ENCODE measurements at places on chromosomes 3 and 15.

GRCh38 chr3:88334187-88334868 is 184.6 kb downstream of the C3orf38 start:
- no peak for DNase-seq

DNA sequence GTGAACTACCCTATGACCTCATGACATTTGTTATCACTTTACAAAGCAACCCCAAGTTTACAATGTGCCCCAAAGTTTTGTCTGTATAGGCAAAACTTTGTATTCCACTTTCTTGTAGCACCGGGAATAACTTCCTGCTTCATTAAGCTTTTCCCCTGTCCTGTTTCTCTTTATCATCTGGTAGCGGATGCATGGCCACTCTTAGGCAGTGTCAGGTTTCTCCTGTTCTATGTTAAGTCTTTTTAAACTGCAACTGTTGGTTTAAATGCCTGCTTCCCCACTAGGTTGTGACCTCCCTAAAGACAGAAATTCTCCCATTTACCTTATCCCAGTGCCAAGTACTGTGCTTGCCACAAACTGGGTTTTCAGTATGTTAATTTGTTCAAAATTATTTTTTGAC is 433.6 kb upstream of the DPH6 start:
- no peak for DNase-seq

GRCh38 chr3:52518723-52519444 is 14.8 kb downstream of the NT5DC2 start:
- no peak for DNase-seq

DNA sequence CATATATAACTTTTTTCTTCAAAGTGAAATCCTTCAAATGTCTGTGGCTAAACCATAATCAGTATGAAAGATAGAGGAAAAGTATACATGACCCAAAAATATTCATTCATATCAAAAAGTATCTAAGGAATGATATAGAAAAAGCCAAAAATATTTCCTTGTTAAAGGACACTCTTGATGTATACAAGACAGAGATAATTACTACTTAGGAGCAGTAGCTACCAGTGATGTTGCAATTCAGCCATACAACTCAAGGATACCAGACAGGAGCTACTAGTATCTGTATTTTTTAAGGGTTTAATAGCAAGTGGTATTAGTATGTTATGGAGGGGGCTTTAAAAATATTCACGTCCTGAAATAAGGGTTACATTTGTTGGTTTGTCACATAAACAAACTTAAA is 37.0 kb downstream of the FBXL22 start:
- no peak for DNase-seq

DNA sequence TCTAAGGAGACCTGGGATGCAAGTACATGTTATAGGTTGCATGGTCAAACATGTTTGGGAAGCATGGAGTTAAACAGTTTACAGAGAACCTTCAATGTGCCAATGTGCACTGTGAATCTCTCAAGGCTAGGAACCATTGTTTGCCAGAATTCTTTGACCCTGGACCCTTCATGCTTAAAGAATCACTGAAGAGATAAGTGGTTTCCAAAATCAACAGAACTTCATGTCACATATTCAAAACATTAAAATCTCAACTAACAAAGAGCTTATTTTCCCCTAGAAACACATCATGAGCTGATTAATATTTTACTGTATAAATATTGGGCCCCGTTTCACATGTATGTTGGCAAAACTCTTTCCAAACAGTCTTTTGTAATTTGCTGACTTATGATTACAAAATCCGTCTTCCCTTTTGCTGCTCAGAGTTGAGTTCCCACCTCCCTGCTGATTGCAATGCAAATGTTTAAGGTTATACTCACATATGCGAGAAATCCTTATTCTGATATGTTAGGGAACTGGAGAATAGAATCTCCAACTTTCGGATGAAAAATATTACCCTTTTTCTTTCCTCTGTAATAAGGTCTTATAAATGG is 380.2 kb downstream of the DIPK2A start:
- DNase-seq: no peak

- no peak for DNase-seq
Measured at GRCh38 chr3:186223476-186223875, 114.6 kb upstream of the ETV5 start.

DNA sequence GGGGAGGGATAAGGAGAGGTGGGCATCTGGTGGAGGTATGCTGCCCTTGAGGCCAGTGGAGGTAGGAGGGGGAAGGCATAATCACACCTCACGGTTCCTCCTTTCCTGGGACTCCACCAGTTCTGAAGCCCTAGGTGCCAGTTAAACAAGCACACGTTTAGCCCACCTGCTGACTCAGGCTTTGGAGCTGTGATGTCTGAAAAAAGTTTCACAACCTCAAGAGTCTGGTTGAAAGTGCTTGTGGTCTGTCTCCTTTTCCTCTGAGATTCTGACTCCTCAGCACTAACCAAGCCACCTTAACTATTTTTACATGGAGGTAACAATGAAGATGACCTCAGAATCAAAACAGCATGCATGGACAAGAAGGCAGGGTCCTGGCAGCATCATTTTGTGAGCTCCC is 23.0 kb downstream of the HPS3 start:
- DNase-seq: no peak

DNA sequence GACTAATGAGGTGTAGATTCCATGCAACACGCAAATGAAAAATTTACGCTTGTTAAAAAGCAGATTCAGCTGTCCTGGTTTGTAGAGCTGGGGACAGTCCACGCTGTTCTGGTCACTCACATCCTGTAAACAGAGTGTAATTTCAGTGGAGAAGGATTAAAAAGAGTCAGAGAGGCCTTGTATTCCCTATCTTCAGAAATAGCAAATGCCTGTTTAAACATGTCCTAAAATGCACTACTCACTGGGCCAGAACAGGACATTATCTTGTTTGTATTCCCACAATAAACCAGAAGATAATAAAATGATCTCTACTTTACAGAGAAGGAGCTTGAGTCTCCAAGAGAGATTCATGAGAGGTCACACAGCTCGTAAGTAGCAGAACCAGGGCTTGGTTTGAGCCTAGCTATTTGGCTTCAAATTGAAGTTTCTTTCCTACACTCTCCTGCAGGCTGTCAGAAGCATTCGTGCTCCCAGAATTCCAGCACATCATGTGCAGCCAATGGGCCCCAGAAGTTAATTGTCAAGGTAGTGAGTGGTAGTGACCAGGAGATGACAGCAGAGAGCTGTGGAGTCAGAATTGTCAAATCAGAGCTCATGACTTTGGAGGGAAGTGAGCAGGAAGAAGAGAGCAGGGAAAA is 242.5 kb downstream of the ATP8B4 start:
- no peak for DNase-seq

DNA sequence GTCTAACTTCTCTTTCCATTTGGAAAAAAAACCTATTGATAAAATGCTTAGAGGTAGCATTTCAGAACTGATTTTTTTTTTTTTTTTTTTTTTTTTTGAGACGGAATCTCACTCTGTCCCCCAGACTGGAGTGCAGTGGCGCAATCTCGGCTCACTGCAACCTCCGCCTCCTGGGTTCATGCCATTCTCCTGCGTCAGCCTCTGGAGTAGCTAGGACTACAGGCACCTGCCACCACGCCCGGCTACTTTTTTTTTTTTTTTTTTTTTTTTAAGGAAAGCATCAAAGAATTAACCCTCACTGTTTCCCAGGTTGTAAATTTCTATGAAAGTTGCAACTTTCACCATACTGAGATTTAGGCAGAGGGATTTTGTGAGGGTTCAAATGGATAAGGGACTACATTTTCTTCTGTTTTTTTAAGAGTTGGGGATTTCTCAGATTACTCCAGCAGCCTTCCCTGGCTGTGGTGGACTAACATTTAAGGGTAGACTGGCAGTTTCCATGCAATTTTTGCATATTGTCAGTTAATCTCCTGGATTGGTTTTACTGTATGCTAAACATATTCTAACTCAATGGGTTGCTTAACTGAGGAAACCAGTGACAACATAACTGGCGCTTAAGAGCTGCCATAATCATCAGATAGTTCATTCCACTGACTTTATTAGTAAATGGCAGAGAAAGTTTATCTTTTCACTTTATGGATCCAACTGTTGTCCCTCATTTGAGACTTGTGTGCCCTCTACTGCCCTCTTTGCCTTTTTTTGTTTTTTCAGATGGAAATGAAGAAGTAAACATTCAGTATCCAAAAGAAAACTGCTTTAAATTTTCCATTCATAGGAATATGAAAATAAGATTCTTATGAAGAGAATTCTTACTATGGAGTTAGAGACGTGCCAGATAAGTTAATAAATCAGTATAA is 93.7 kb downstream of the NPTN start:
- no peak for DNase-seq

- no peak for DNase-seq
Measured at GRCh38 chr3:131192701-131193100, 166.0 kb downstream of the NEK11 start.

DNA sequence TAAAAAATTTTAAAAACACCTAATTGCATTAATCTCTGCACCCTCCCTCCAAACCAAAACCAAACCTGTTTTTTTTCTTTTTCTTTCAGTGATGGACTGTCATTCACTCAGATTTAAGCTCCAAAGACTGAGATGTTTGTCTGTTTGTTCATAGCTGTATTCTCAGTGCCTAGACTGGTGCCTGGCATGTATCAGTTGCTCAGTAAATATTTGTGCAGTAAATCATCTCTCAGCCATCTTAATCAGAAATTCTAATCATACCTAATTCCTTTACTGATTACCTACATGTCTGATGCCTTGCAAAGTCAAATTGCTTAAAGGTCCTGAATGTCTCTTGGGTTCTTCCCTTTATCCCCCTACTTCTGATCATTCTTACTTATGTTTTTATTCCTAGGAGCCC is 138.8 kb downstream of the ZNF609 start:
- DNase-seq: no peak

DNA sequence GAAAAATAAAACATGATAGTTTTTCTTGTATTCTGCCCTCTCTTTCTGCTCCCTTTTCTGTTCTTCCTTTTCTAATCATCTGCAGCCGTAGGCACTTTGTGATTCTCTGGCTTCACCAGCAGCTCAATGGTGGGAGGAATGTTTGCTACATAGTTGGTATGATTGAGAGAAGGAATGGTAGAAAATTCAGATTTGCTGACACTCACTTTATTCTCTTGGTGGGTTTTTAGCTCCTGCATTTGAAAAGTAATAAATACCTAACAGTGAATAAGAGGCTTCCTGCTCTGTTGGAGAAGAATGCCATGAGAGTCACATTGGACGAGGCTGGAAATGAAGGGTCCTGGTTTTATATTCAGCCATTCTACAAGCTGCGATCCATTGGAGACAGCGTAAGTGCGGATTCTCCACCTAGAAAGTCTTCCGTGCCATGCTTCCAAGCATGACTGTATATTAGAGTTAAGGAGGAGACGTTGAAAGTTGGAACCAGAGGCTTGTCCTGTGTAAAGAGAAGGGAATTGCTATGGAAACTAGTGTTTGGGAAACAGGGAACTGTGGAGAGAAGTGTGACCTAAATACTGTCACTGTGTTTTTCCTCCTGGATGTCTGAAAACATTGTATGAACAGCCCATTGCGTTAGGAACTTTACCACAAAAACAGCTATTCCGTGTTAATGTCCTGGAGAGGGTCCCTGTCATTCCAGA is 148.9 kb downstream of the ITPR1 start:
- no peak for DNase-seq

DNA sequence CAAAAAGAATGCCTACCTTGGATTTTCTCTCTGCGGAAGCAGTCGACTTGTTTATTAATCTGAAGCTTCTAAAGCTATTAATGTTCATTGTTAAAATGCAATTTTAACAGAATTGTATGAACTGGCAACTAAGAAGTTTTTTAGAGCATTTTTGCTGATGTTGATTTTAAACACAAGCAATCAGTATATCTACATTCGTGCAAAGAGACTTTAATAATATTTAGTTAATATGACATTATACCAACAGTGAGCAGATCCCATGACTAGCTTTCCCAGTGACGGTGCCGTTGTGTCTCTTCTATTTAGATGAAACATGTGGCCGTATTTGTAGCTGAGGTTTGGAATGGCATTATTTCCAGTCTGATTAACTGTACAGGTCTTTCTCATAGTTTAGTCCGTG is 88.0 kb downstream of the PEX5L start:
- no peak for DNase-seq

GRCh38 chr3:188890572-188891270 is 281.1 kb upstream of the TPRG1 start:
- no peak for DNase-seq

GRCh38 chr15:25345943-25346342 is 92.9 kb downstream of the UBE3A start:
- no peak for DNase-seq

GRCh38 chr3:66479532-66479947 is 21.3 kb downstream of the LRIG1 start:
- no peak for DNase-seq

DNA sequence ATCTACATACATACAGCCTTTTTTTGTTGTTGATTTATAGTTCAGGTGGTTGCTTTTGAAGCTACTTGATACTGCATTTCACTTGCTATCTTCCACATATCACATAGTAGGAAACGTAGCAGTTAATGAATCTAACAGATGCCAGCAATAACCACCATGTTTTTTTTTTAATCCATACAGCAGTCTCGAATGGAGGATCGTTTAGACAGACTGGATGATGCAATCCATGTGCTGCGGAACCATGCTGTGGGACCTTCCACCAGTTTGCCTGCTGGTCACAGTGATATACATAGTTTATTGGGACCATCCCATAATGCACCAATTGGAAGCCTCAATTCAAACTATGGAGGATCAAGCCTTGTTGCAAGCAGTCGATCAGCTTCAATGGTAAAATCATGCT is 123.2 kb upstream of the CGNL1 start:
- no peak for DNase-seq

DNA sequence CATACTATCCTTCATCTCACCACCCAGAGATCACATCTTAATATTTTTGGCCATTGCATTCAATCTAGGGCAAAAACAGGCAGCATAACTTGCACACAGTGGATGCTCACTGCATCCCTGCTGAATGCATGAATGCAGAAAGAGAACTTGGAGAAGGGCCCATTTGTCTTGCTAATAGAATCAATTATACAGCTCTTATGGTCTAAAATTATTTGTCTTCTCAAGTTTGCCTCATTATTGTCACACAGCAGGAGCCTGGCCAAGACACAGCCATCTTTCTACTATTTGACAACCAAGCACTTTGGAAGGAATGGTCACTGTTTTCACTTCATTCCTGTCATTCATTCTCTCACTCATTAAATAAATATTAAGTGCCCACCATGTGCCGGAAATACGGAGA is 1.2 kb upstream of the ARHGEF26 start:
- no peak for DNase-seq

DNA sequence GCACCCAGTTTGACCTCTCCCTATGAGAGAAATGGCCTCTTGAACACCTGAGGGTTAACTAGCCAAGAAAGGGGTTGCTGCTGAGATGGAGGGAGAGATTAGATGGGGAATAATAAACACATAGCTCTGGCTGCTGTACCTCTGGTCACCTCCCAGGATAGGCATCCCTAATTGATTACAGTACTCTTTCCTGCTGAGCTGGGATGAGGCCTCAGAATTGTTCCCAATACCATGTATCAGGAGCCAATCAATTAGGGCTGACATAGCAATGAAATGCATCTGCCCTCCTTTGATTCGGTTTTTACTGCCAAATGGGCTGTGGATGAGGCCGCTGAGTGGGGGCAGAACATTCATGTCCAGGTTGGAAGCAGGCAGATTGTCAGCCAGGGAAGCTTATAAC is 339.4 kb upstream of the SLCO3A1 start:
- no peak for DNase-seq

Measured in C1 segment of cervical spinal cord (tissue), 14 donors.